ENCODE measurements at places on chromosomes 16 and 17.

GRCh38 chr17:74599023-74599399 lies 6.9 kb upstream of the CD300LD start:
- DNase-seq: no peak

DNA sequence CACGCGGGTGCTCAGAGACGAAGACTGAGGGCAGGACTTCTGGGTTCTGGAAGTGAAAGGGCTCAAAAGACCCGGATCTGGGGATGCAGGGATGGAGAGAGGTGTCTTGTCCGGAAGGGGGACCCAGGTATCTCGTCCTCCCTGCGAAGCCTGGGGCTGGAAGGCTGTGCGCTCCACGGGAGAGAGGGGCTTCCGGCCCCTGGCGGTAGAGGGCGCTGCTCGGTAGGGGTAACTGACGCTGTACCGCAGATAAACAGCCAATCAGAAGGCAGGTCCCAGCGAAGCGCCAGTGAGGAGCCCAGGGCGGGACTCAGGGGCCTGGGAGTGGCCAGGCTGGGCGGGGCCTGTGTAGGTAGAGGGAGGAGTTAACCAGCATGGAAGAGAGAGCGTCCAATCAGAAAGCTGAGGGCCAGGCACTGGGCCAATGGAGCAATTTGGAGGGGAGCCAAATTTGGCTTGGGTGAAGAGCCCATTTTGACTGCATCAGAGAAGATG lies 804 bp downstream of the TGFB1I1 start:
- DNase-seq: no peak

DNA sequence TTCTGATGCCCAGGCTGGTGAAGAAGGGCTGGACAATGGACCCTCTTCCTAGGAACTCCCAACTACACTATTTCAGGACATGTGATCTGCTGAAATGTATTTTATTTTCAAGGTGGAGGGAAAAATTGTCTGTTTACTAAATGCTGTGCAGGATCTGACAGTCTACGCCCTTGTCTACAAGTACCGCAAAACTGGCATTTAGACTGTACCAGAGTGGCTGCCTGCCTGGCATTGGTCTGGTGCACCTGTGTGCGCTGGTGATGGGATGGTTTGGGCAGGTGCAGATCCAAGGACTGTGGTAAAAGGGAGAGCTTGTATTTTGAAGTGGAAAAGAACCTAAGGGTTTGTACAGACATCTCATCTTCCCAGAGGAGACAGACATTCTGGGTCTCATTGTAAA lies 79.7 kb downstream of the AIPL1 start:
- DNase-seq: no peak

DNA sequence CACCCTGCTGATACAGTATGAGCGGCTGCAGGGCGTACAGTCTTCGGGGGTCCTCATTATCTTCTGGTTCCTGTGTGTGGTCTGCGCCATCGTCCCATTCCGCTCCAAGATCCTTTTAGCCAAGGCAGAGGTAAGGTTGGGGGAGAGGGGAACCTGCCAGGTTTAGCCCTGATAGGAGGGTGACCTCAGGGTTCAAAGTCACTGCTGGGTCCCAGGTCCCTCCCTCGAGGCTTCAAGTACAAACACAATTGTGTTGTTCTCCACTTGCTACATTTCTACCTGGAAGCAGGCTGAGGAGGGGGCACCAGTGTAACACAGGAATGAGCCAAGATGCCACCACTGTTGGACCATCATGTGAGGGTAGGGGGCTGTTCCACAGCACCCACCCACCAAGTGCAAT lies 22.4 kb downstream of the ABCC3 start:
- DNase-seq: no peak

- no peak for DNase-seq
Observed at GRCh38 chr16:27284865-27285675, 16.5 kb upstream of the NSMCE1 start.

- DNase-seq: no peak
Observed at GRCh38 chr17:43620581-43620980, 41.1 kb downstream of the MEOX1 start.

- DNase-seq: no peak
Observed at GRCh38 chr16:10878644-10879501, 1.9 kb downstream of the CIITA start.

GRCh38 chr17:238964-239259 lies 57.5 kb upstream of the DOC2B start:
- no peak for DNase-seq

Data from right renal cortex interstitium (tissue), 3 donors.